Amygdala (tissue), 56 donors: ENCODE measurements at places on chromosomes 2 and 18.
A peak's percentile ranks its signal among the peaks of the same experiment; 100 is the strongest.

- DNase-seq: peak; percentile 45
These were observed at the start of gene FTCDNL1 for GRCh38 chr2:199850718-199851500. Gene FTCDNL1, minus strand, starts transcription at chr2:199851192. Its CDS starts 2,230 bp downstream, at chr2:199848962.

GRCh38 chr2:98477036-98477435 lies 32.4 kb downstream of the INPP4A start:
- DNase-seq: no peak

GRCh38 chr2:139369423-139370409 lies 589.5 kb upstream of the NXPH2 start:
- DNase-seq: no peak

GRCh38 chr2:173181982-173182381 lies 106.3 kb downstream of the MAP3K20 start:
- no peak for DNase-seq

DNA sequence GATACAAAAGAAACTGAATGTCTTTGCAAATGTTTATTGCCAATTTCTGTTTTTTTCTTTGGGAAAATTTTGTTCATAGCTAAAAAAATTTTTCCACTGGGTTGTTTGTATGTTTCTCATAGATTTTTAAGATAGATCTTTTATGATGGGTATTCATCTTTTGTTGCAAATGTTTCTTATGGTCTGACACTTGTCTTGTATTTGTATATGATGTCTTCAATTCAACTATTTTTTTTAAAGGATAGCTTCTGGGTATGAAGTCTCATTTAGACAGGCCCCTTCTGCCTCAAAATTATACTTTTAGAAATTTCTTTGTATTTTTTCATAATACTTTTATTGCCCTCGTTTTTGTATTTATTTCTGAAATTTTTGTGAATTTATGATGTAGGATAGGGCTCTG lies 73.8 kb downstream of the KCTD1 start:
- DNase-seq: no peak

GRCh38 chr2:120777170-120777751 lies 41.6 kb downstream of the GLI2 start:
- DNase-seq: no peak

GRCh38 chr2:96503637-96504243 lies 1.4 kb downstream of the NEURL3 start:
- DNase-seq: no peak

DNA sequence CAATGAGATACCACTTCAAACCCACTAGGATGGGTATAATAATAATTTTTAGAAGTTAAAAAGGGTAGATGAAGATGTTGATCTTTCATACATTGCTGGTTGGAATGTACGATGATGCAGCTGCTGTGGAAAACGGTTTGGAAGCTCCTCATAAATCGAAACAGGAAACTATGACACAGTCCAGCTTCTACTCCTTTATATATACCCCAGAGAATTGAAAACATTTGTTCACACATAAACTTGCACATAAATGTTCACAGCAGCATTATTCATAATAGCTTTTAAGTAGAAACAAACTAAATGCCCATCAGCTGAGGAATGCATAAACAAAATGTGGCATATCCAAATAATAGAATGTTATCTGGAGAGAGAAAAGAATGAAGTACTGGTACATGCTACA lies 95.0 kb downstream of the STRADB start:
- no peak for DNase-seq

GRCh38 chr2:211513446-211513845 lies 957.0 kb downstream of the CPS1 start:
- no peak for DNase-seq

DNA sequence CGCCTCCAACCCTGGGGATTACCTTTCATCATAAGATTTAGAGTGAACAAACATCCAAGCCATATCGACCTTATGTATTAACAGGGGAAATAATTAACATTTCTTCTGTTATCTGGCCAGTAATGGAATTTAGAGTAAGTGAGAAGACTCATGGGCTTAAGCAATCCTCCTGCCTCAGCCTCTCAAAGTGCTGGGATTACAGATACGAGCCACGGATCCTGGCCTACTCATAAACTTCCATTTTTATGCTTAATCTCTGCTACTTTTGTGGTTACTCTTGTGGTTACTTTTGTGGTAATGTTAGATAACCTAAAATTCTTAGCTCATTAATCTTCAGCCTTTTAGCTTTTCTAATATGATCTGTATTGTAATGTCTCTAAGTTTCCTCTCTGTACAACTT lies 159.3 kb upstream of the SLC8A1 start:
- DNase-seq: no peak

DNA sequence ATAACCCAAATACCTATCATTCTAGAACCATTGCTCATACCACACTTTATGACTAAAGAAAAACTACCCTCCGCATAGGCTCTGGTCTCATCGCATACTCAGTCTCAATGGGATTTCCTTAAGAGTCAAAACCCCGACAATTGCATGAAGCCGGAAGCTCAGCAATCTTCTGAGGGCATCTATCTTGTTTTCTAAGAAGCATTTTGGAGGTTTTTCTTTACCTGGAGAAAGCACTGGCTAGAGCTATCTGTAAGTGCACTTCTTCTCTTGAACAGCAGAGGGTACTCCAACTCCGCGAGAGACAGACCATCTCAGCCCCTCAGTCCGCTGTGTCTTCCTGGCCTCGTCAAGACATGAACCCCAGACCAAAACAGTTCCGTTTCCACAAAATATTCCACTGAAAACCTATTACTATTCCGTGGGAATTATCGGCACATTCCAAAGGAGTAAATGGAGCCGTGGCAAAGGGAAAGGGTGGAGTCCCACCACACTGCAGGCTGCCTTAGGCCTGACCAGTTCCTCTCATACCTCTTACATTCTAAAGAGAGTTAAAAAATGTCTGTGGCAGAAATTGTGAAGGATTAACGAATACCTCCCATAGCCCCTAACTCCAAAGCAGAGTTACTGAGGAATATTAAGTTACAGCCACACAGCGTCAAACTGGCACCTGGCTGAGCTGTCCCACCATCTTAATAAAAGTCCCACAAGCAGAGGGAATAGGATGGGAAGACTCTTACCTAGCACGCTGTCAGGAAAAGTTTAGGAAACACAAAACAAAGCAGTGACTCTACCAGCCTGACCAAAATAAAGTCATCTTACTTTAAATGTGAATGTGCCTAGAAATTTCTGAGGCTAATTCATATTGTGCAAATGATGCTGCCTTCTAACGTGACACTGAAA lies 325.6 kb upstream of the VRK2 start:
- peak; percentile 30 for DNase-seq

DNA sequence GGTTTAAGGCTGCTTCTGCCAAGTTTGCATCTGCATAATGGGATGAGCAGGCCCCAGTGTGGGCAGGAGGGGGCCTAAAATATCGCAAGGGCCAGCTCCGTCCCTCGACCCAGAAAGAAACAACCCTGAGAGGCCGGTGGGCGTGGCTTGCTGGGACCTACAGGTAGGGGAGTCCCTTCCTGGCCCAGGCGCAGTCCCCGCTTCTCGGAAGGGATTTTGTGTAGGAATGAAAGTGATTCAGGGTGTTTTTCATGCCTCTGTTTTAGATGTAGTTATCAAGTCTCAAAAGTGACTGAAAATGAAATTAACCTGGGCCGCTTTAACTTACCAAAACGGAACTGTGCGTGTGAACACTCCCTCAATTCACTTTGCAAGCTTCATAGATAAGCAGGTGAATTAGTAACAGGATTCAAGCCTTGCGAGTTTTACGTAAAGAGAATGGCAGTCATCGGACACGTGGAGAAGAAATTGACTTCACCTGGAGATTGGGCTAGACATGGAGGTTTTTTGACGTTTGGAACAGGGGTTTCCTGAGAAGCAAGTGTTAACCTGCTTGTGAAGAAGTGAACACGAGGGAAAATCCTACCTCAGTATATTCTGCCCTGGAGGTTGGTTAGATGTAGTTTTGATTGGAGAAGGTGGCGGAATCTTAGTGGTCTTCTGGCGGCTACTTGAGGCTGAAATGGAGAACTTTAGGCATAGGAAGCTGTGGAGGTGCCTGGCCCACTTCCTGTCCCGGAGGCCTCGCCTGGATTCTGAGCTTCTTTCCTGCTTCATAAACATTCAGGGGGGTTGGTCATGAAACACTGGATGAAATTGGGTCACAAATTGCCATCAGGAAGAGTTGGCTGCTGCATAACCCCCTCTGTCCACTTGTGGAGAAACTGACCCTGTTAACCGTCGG lies 1.7 kb downstream of the NCK2 start:
- DNase-seq: no peak

GRCh38 chr2:9693196-9693491 lies 62.3 kb upstream of the YWHAQ start:
- no peak for DNase-seq

DNA sequence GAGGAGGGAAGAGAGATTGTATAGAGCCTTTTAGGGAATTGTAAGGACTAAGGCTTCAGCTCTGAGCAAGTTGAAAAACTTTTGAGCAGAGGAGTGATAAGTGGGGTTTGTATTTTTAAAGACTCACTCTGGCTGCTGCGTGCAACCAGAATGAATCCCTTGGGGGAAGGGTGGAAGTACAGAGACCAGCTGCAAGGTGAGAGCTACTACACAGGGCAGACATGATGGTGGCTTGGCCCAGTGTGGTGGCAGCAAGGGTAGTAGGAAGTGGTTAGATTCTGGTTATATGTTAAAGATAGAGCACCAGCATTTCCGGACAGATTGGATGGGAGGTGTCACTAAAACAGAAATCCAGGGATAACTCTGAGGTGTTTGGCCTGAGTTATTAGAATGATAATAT lies 10.1 kb upstream of the SESTD1 start:
- DNase-seq: no peak

GRCh38 chr2:12057436-12058166 lies 311.2 kb downstream of the LPIN1 start:
- DNase-seq: no peak

DNA sequence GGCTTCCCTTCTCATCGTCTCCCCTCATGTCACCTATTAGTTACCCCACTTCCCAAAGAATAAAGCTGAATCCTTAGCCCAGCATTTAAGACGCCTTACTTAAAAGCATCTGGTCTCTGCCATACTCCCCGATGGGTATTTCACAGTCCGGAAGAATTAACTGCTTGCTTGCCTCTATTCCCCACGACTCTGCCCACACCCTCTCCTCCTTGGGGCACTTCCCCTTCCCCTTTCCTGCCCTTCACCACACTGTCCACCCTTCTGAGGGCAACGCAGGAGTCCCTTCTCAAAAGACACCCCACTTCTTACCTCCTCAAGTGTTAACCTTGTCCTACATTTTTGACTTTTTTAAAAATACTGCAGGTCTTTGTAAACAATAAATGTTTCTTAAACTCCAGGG lies 60.1 kb upstream of the RMP24 start:
- DNase-seq: no peak
